ENCODE measurements at places on chromosomes 4 and X.

DNA sequence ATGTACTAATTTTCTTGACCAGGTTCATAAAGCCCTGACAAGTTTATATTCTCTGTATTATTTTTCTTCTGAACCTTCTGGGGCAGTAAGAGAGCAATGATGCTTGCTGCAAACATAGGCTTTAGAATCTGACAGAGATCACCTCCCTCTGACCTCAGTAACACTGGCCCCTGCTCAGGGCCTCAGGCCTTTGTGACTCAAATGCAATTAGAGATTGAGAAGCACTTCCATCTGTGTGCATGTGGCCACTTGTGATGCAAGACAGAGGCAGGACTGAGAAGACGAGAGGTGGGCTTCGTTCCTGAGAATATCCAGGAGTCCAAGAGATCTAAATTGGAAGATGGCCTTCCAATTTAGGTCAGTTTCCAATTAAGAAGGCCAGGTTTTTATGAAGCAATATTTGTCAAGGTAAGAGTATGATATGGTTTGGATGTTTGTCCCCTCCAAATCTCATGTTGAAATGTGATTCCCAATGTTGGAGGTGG, 82.8 kb upstream of the VEGFC start:
- DNase-seq = no peak

GRCh38 chr4:143420227-143420626, 83.6 kb downstream of the GAB1 start:
- DNase-seq = no peak

- DNase-seq = peak; percentile 10
Observed at GRCh38 chr4:7424553-7425111, 10.1 kb downstream of the PSAPL1 start.

DNA sequence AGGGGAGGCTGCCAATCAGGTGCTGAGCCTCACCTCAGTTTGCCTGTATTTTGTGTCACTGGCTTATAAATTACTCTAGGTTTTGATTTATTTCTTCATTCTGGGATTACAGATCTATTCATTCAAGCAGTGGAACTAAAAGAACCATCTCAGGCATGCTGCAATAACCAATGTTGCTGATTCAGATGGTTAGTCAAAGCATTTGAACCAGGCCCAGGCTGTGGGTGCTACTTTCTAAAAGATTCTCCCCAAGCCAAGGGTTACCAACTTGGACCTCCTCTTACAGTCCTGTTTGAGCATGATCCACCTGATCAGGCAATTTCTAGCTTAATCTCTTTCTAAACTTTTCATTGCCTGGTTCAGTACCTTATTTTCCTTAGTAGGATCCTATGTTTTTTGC, 67.2 kb downstream of the TMEM131L start:
- no peak for DNase-seq

DNA sequence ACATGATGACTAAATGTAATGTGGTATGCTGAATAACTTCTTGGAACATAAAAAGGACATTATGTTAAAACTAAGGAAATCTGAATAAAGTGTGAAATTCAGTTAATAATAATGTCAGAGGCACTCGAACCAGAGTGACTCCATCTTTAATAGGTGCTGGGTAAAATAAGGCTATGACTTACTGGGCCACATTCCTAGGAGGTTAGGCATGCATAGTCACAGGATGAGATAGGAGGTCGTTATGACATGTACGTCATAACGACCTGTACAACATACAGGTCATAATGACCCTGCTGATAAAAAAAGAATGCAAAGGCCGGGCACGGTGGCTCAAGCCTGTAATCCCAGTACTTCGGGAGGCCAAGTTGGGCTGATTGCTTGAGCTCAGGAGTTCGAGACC, 28.9 kb upstream of the OPHN1 start:
- no peak for DNase-seq

GRCh38 chrX:2220829-2221567, 279.8 kb downstream of the DHRSX start:
- no peak for DNase-seq

DNA sequence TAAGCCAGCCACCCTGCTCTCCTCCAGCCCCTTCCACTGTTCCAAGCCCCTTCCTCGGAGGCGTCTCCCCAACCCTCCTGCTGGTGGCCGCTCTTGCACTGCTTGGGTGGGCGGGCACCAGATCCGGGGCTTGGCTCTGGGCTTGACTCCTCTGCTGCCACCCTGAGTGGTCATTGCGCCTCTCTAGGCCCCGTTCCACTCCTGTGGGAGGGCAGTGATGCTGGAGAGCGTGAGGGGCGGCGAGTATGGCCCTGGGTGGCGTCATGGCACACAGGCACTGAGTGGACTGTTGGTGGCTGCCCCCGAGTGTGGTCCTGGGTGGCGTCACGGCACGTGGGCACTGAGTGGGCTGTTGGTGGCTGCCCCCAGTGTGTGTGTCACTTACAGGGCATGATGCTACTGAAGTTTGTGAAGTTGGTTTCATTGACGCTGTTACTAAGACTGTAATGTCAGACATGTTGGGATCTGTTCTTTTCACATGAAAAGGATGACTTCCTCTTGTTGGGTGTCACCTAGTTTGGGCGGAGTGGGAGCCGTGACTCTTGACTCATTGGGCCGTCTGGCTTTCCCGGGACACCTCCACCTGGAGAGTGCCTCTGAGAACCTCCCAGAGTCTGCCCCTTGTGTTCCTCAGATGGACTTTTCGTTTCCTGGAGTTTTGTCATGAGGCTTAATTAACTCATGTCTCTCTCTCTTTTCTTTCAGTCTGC, 55.9 kb upstream of the HGFAC start:
- no peak for DNase-seq

- no peak for DNase-seq
Observed at GRCh38 chr4:76634220-76634619, 199.2 kb downstream of the SHROOM3 start.

GRCh38 chr4:5471206-5471605, 237.2 kb downstream of the EVC2 start:
- no peak for DNase-seq

DNA sequence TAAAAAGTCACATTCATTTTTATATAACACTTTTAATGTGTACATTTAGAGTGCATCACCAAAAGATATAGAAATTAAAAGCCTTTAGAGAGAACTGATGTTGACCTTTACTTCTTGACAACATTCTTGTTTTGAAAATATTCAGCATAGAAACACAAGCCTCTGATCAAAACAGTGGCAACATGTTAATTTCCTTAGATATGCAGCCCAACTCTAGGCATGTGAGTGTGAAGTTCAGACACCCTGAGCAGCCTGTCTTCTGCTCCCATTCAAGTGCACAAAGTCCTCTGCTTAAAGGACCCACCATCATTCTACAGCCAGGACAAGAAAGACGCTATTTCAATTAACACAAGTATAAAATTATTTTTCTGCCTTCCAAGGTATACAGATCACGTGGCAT, 60.0 kb downstream of the PPP3CA start:
- DNase-seq = no peak

GRCh38 chr4:176031922-176032321, 33.7 kb upstream of the WDR17 start:
- DNase-seq = no peak

- no peak for DNase-seq
Observed at GRCh38 chrX:19863212-19863856, 24.1 kb downstream of the SH3KBP1 start.

DNA sequence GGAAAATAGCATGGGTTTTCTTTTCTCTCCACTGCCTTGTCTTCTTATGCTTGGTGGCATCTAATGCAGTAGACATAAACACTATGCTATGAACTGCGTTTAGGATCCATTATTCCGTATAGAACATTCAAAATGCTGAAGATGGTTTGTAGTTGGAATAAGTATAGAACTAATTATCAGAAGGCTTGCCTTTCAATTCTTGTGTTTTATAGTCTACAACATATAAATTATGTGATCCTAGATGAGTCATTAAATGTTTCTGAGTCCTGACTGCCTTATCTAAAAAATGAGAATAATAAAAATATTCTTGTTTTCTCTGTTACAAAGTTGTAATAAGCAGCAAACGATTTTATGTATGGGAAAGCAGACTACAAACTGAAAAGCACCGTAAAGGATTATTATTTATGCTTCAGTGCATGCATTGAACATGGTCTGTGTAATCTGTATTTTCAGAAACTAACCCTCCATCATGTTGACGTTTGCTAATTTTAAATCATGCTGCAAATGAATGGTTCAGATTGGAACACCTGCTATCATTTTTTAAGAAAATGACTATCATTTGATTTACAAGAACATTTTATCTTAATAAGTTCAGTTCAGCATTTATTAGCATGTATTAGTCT, 335.9 kb upstream of the AADAT start:
- no peak for DNase-seq

Measured in adrenal gland (tissue), 19 donors.